ENCODE measurements at places on chromosomes 3 and 15.

DNA sequence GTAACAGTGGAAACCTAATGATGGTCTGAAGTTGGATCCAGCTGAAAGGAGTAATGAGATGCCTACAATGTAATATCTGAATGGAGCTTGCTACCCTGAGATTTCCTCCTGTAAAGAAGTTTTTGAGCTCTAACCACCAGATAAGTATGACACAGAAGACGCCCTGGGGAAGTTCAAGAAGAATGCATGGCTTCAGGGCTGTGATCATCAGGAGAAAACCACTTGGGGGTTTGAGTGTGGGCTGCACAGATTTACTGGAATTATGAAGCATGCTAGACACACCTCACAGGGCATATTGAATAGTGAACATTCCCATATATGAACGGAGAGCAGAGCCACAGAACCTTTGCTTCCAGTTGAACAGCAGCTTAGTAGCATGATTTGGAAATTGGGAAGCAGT, 10.6 kb upstream of the CCDC80 start:
- DNase-seq: no peak

DNA sequence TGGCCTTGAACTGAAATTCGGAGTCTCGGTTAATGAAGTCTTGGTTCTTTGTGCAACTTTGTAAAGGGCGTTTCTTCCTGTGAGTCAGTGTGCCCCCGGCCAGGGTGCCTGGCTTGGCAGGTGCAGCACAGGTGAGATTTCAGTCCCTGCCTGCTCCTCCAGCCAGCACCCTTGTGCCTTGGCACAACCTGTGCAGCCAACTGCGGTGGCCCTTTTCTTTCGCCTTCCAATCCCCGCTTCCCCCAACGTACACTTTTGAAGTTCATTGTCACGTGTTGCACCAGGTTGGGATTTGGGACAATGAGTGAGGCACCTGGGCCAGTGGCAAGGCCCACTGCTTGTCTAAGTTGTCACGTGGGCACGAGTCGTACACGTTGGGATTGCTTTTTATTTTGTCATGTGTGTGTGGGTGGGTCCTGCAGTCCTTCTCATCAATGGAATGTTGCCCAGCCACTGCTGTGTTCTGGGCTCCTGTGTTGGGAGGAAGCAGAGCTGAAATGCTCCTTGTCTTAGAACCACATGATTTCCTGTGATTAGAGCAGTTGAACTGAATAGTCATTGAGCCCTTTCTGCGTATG, 242.9 kb upstream of the BHLHE40 start:
- no peak for DNase-seq

GRCh38 chr3:124250053-124250452, 258.1 kb upstream of the ROPN1 start:
- DNase-seq: no peak

DNA sequence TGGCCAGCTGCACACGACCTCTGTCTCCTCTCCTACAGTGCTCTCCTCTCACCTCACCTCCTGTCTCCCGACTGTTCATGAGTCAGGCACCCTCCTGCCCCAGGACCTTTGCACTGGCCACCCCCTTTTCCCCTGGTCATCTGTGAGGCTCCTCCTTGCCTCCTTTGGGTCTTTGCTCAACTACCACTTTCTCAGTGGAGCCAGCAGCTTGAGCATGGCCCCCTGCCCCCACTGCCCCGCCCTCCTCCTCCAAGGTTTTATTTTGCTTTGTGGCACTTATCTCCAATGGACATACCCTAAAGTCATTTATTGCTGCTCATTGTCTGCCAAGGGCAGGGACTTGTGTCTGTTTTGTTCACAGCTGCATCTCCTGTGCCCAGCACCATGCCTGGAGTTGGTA, 64.3 kb downstream of the MGLL start:
- no peak for DNase-seq

GRCh38 chr3:141386126-141386488, 17.8 kb downstream of the ZBTB38 start:
- DNase-seq: no peak

DNA sequence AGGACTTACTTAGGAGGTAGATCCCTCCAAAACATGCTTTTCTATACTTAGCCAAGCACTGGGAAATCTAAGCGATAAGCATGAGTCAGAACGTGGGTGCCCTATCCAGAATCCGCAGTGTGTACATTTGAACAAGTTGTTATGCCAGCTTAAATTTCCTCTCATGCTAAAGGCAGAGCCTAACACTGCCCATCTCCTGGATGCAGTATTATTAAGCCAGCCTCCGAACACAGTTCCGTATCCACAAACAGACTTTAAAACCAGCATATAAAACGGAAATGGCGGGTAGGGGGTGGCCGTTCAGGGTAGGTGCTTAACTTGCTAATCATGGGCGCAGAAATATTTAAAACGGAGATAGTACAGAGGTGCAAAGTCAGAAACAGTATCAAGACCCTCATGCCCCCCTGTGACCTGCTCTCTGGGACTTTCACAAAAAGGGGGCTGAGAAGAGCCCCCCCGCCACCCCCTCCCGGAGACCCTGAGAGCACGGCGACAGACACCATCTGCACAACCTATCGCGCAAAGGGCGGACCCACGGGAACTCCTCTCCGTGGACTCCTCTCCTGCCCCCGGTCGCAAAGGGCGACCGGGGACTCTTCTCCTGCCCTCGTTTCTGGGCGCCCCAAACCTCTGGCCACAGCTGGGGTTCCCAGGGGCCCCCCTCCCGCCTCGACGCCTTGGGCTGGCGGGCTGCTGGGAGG, 889 bp upstream of the LRRIQ4 start:
- no peak for DNase-seq

DNA sequence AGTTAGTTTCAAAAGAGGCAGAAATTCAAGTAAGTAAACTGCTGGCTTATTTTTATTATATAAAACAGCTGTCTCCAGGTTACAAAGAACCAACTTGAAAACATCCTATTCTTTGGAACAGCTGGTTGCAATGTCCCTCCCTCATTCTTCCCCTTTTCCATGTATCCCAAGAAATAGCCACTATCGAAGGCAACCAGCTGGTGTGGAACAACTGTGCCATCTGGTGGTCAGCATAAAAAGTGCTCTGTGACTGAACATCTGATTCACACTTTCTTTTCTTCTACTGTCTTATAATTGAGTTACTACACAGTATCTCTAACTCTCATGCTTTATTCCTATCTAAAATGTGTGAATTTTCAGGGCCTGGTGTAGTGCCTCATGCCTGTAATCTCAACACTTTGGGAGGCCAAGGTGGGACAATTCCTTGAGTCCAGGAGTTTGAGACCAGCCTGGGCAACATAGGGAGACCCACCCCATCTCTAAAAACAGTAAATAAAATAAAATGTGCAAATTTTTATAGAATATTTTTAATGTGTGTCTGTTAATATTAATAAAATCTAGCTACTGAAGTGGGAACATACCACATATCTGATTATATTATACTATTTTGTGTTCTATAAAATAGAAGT, 9.6 kb downstream of the OSBPL11 start:
- DNase-seq: peak; percentile 25

DNA sequence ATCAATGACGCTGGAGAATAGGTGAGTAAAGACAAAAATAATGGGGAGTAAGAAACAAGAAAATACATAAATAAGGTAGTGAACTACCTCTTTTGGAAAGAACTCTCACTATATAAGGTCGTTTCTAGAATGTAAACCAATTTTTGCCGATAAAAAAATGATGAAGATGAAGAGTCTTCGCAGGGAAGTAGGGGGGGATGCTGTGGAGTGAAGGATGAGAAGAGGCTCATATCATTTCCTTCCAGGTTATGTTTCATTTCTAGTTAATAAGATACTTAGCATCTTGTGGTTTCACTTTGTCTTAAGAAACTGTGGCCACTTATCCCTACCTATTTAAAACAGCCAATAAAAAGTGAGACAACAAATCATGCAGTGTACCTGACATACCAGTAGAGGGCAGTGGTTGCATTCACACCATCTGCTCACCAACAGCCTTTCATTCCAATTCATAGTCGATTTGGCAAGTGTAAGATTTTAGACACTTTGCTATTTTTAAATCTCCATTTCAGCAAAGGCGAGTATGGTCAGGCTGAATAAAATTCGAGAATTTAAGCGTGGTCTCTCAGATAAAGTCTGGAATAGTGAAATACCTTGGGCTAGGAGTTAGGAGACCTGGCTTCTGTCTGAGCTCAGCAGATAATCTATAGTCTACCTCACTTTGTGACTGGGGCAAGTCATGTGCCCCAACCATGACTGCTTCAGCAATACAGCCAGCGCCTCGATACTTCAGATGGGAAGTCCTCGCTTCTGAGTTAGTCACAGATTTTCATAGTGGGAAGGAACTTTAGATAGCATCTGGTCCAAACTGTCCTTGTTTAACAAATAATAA, 28.9 kb upstream of the ICE2 start:
- DNase-seq: peak; percentile 27

DNA sequence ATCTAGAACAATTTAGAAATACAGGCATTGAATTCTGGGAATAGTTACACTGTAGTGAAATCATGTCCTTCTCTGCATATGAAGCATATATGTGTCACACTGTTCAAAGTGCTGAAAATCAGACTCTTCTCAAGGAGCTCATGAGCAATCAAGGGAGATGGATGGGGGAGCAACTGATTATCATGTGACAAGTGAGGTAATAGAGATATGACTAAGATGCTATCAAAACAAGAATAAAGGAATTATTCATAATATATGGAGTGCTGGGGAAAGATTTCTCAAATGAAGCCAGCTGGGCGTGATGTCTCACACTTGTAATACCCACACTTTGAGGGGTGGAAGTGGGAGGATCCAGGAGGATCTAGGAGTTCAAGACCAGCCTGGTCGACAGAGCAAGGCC, 74.9 kb upstream of the CHRNB4 start:
- no peak for DNase-seq

DNA sequence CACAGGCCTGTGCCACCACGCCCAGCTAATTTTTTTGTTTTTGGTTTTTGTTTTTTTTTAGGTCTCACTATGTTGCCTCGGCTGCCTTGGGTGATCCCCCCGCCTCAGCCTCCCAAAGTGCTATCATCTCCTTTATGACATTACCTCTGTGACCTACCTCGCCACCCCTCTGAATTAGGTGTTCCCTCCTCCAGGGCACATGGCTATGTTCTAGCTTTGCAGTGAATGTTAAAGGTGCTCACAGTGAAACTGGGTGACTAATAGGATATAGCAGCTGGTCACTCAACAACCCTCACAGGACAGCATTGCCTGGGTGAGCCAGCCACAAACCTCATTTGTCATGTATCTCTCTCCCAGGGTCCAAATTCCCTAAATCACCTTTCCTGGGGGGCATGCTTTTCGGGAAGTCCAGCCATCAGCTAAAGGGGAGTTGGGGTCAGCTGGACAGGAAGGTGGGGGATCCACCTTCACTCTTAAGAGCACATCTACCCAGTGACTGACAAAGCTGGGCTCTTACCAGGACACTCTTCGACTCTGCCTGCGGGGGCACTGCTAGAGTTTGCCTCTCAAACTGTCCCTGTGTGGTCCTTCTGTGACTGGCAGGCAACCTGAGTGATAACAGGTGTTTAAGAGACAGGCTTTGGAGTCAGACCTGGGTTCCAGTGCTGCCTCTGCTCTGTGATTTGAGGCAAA, 1.6 kb upstream of the TTLL3 start:
- no peak for DNase-seq

DNA sequence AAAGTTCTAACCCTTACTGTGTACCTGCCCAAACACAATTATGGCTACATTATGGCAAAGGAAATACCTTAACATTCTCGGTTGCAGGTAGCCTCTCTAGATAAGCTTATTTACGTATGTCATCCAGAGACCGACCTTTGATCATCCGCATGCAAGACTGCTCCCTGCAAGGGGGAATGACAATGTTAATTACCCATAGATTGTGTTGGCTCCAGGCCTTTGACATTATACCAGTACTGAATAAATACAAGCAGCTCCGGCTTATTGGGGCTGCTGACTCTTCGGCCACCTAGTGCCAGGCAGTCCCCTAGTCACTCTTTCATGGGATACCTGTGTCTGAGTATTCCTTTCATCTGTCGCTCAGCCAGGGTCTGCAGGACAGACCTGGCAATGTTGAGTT, 223.5 kb downstream of the DTWD1 start:
- DNase-seq: no peak

DNA sequence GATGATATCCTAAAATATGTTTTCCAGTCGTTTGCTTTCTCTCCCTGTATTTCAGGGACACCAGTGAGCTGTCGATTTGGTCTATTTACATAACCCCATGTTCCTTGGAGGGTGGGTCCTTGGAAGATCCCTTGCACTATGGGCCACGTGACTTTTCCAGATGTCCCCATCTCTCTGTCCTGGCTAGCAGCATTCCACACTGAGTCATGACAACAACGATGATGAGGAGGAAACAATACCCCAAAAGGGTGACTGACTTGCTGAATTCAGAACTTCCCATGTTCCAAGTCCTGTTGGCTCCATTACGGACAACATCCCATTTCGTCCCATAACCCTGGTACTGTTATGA, 134.3 kb downstream of the NSMCE3 start:
- no peak for DNase-seq

DNA sequence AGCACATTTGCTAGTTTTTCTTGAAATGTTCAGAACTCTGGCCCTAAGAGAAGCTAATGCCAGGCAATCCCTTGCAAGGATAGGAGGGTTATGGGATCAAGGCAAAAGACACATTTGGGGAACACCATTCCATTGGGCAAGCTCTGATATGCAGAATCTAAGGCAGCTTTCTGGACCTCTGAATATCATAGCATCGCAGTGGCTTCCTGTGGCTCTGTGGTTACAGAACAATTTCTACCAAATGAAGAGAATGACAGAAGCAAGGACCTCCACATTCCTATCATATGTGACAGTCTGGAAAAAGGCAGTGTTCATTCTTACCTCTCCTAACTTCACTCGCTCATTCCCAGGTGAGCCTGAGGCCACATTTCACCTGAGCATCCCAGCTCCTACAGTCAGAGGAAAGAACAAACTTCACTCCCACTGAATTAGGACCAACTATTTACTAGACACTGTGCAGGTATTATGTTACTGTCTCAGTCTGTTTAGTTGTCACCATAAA, 836.1 kb upstream of the CFAP20DC start:
- DNase-seq: no peak

DNA sequence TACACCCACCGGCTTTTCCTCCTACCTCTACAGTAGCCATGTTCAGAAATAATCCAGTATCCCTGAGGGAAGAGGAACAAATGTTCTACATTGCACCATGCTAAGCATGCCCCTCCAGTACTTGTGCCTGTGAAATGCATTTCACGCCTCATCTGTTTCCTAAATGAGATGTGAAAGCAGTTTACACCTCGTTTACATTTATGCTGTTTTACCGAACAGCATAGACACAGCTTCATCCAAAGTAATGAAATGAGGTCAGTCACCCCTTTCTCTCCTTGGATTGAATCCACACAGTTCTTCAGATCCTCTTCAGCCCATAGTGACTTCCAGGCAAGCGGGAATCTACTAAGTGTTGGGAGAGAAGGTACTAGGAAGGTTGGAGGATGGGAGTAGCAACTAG, 514.3 kb downstream of the PDCD6IP start:
- DNase-seq: no peak

Data from stimulated activated CD4-positive, alpha-beta T cell treated with anti-CD3 and anti-CD28 coated beads, TNF-alpha, amount 100 ng/mL, for 24 hours (primary cell).